ENCODE measurements at places on chromosomes 6 and 20.

GRCh38 chr6:132190097-132190814 is 211.0 kb downstream of the MOXD1 start:
- DNase-seq: no peak

DNA sequence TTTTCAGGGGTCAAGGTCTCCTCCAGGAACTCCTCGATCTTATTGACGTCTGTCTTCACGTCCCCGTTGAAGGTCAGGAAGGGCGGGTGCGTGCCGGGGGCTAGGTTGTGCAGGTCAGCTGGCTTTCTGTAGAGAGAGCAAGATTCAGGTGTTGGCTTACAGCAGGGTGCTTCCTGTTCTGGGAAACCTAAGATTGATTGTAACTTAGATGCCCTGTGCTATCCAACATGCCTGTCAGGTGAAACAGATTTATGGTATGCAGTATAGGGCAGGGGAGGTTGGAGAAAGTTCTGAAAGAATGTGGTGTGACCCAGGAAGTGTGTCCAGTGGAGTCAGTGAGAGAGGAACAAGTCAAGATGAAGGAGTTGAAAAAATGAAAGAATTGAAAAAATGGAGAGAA is 66.4 kb downstream of the CLIC5 start:
- no peak for DNase-seq

DNA sequence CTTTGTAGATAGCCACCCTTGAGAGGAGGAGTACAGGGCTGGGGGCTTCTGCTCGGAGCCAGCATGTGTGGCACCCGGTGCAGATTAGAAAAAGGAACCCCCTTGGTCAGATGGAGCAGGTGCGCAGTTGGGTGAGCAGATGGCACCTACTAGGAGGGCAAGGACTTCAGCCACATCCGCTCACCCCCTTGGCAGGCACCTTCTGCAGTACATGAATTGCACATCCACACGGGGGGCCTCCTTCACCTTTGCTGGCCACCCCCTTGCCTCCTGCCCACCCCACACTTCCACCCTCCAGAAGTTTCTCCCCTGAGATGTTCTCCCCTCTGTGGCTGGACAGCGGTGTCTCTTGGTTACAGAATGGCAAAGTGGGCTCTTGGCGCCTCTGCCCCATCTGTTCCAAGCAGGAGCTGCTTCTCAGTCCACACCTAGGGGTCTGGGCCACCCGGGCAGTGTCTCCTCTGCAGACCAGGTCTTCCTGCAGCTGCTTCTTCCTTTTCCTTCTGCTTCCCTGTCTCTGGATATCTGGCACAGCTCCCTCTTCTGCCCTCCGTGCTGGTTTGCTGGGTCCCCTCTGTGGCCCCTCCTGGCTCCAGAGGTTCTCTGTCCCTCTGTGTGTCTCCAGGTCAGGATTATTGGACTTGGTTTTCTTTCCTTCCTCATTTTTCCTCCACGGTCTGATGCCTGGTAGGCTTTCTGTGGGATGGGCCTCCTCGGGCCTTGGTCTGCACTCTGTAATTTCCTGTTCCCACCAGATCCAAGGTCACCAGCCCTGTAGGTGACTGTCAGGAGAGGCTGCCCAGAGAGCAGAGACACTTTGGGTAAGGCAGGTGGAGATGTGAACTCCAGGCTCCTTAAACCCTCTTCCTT is 4.1 kb downstream of the MDFI start:
- DNase-seq: no peak

GRCh38 chr20:6468423-6469116 is 298.9 kb upstream of the BMP2 start:
- no peak for DNase-seq

- no peak for DNase-seq
Observed at GRCh38 chr6:152669895-152670294, 27.8 kb upstream of the MYCT1 start.

GRCh38 chr20:63061771-63062100 is 55.0 kb upstream of the BHLHE23 start:
- DNase-seq: no peak

GRCh38 chr20:2713285-2713684 is 20.7 kb downstream of the EBF4 start:
- no peak for DNase-seq

- DNase-seq: no peak
Observed at GRCh38 chr6:169652896-169653295, 48.9 kb downstream of the WDR27 start.

DNA sequence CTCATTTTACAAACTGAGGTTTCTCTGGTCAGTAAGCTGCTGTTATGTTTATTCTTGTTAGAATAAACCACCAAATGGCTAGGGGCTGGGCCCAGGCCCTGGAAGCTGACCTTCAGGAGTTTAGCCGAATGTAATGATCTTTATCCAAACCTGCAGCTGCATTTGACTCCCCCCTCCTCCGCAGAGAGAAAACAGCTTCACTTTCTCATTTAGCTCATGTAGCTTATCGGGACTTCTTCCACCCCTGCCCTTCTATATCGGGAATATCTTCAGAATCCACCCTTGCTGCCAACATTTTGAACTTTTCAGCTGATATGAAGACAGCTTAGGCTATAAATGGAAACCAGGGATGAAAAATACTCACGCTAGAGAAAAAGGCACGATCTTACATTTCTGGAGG is 102.6 kb downstream of the ZMYND8 start:
- DNase-seq: no peak

GRCh38 chr6:169949511-169950097 is 198.2 kb downstream of the ERMARD start:
- DNase-seq: no peak

GRCh38 chr6:57432157-57432556 is 114.7 kb downstream of the PRIM2 start:
- no peak for DNase-seq

DNA sequence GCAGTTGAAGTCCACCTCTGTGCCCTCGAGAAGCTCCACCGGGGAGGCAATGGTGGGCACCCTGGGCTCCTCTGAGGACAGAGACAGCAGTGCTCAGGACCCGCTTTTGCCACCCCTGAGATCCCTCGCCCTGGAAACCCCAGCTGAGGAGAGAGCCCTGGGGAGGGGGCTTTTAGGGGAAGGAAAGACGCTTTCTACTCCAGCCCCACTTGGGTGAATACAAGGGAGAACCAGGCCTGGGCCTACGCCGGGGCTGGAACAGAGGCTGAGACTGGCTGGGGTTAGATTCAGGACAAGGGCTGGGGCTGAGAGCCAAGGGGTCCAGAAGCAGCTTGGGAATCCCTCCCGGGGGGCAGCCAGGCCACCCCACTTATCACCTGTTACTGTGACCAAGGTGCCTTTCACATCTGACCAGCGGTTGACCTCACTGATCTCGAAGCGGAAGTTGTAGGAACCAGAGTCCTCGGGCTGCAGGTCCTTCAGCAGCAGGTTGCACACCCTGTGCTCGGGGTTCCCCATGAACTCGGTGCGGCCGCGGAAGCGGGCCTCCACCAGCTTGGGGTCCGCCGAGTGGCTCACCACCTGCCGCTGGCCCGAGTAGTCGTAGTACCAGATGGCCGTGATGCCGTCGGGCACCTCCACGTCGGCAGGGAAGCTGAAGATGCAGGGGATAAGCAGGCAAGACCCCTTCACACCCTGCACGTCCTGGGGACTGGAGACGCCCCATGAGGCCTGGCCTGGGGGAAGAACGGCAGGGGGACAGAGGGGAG is 6.2 kb downstream of the SIGLEC1 start:
- no peak for DNase-seq

- peak; percentile 2 for DNase-seq
Observed at GRCh38 chr6:125858427-125859320, 67.9 kb downstream of the NCOA7 start.

DNA sequence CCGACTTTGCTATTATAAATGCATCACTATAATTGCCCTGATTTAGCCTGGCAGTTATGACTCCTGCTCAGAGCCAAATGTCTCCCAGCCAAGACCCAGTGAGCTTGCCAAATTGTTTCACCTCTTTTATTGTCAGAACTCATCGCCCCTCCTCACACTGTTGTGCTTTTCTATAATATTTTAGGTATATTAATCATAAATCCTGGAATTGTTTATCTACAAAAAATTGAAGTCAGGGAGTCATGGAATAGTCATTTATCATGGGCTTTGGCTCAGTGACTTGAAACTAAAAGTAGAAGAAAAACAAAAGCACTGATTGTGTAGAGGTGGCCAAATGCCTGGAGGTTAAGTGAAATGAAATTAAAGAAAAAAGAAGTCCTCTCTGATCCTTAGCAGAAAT is 85.6 kb downstream of the PFDN4 start:
- no peak for DNase-seq

DNA sequence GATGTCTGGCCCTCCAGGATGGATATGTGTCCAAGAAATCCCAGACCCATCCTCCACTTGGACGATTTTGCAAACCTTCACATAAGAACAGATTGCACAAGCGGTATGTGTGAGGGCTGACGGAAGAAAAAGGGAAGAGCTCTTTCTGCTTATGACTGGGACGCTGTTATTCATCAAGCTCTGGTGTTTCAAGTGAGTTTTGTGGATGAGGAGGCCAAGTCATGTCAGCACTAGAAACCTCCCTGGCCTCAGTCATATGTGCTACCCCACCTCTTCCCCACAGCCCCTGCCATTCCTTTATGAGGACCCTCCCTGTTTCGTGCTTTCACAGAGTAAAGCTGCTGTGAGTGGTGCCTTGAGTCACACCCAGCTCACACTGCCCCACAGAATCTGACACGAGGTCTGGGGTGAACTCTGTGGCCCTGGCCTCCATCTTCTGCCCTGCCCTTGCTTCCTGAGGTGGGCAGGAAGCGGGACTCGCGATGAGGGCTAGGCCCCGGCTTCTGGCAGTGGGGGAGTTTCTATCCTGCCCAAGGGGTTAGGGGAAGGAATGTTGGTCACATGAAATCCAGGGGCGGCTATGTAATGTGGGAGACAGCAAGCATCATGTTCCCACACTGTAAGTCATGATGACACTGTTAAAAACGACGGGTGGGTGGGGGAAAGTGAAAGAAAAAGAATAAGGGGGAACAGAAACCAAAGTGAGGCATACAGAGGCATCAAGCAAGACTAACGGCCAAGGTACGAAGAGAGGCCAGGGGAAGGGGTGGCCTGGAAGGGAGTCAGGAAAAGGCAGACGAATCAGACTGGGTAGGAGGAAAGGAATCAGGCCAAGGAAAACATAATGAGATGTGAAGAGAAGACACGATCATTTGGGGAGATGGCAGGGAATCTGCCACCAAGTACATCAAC is 78.1 kb downstream of the PRDM1 start:
- peak; percentile 57 for DNase-seq

GRCh38 chr6:45930420-45931040 is 85.1 kb downstream of the CLIC5 start:
- DNase-seq: peak; percentile 25

GRCh38 chr6:136523196-136523595 is 27.0 kb downstream of the MAP7 start:
- DNase-seq: no peak

Data from stimulated activated CD4-positive, alpha-beta T cell treated with anti-CD3 and anti-CD28 coated beads, Interleukin-4, amount 100 ng/mL, for 4 hours (primary cell).